Activated CD8-positive, alpha-beta T cell treated with anti-CD3 and anti-CD28 coated beads, Interleukin-2, amount 10 ng/mL, durations not matched to agents 7 days and 5 days (primary cell): ENCODE measurements at places on chromosomes 11 and 22. TPM values are rescaled to one million over a fixed set of nuclear protein-coding genes. Genes with fewer than 3 reads are reported as not detected.
A peak's percentile ranks its signal among the peaks of the same experiment; 100 is the strongest.

GRCh38 chr11:65903068-65903481, 2.9 kb upstream of the FOSL1 start:
- H3K36me3 ChIP-seq: no peaks in the 10 kb centered on the region
- H3K27me3 ChIP-seq: peaks cover 4% of the 10 kb centered on the region
- peak overlapping the region; percentile 46 for H3K27ac ChIP-seq
- DNase-seq: no peak
- H3K4me1 ChIP-seq: peaks cover 35% of the 10 kb centered on the region

- no peaks in the 10 kb centered on the region for H3K36me3 ChIP-seq
- no peak for DNase-seq
- H3K4me3 ChIP-seq: no peak overlapping the region
- peaks cover 2% of the 10 kb centered on the region for H3K27me3 ChIP-seq
These were observed 340.8 kb downstream of the CTTN start for GRCh38 chr11:70739091-70739490.

GRCh38 chr11:119937412-119937811, 200.5 kb downstream of the TRIM29 start:
- no peak for DNase-seq
- no peak overlapping the region for H3K4me3 ChIP-seq
- no peak overlapping the region for H3K27ac ChIP-seq
- peaks cover 5% of the 10 kb centered on the region for H3K27me3 ChIP-seq

DNA sequence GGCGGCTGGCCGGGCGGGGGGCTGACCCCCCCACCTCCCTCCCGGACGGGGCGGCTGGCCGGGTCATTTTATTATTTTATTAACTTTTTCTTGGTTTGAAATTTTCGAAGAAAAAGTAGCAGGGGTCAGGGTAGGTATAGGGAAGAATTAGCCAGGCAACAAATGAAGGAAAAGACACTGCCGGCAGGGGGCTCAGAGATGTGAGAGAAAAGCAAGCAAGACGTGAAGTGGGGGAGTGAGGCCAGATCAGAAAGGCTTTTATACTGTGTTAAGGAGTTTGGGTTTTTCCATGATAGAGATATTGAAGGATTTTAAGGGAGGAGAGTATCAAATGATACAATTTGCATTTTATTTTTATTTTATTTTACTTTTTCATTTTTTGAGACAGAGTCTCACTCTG, 19.0 kb downstream of the RNF214 start:
- DNase-seq: no peak
- no peak overlapping the region for H3K27ac ChIP-seq
- H3K27me3 ChIP-seq: no peaks in the 10 kb centered on the region
- H3K4me3 ChIP-seq: no peak overlapping the region

GRCh38 chr11:70397983-70398833, at the start of gene CTTN:
Gene CTTN, plus strand, starts transcription at chr11:70398529. Its CDS starts 8,769 bp downstream, at chr11:70407298.
- H3K27me3 ChIP-seq: peaks cover 59% of the 10 kb centered on the region
- H3K27ac ChIP-seq: peak within 1 kb of the TSS; percentile 61
- no peaks in the 10 kb centered on the region for H3K36me3 ChIP-seq

DNA sequence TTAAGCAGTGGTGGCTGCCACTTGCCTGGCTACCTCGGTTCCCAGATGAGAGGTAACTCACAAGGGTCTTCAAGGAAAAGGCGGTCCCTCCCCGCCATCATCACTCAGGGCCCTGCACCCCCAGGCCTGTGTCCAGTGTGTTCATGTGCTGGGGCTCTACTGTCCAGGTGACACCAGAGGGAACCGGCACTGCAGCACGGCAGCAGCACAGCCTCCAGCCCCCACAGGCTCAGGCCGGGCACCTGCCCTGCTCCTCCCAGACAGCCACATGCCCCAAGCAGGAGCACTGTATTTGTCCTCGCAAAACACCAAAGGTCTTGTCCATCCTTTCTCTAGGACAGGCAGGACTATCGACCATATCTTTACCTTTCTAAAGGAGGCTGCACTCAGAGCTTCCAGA, 982.1 kb downstream of the NTM start:
- H3K36me3 ChIP-seq: no peaks in the 10 kb centered on the region
- H3K4me3 ChIP-seq: no peak overlapping the region
- H3K27ac ChIP-seq: no peak overlapping the region
- peaks cover 9% of the 10 kb centered on the region for H3K4me1 ChIP-seq

DNA sequence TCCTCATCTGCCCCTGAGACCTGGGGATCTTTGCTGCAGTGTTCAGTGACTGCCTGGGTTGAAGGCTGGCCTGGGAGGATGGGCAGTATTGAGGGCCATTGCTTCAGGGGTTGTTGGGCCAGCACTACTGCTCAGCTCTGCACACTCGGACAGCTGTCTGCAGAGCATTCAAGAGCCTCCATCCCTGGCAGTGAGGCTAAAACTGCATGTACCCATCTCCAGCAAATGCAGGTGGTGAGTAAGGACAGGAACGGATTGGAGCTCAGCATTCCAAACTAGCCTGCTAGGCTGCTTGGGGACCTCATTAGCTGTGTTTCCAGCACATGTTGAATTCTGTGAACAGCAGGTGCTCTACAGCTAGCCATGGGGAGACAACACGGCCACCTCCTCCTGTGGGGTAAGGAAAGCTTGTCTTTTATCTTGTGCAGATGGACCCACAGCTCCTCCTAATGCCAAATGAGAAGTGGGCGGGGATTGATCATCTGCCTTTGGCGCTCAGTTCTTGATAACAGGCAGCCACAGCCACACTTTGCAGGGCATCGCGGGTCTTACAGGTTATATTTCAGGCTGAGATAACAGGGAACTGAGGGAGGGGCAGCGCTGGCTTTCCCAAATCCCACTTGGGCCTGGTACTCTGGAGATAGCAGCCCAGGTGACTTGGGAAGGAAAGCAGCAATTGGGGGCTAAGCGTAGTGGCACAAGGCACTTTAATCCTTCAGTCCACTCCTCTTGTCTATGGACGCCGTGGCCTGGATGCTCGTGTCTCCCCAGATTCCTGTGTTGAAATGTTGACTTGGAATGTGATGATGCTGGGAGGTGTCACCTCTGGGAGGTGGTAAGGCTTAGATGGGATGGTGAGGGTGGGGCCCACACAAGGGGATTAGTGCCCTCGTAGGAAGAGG, 254.5 kb upstream of the B3GAT1 start:
- no peak overlapping the region for H3K4me3 ChIP-seq
- peak; percentile 1 for DNase-seq
- no peaks in the 10 kb centered on the region for H3K36me3 ChIP-seq
- H3K27ac ChIP-seq: no peak overlapping the region

DNA sequence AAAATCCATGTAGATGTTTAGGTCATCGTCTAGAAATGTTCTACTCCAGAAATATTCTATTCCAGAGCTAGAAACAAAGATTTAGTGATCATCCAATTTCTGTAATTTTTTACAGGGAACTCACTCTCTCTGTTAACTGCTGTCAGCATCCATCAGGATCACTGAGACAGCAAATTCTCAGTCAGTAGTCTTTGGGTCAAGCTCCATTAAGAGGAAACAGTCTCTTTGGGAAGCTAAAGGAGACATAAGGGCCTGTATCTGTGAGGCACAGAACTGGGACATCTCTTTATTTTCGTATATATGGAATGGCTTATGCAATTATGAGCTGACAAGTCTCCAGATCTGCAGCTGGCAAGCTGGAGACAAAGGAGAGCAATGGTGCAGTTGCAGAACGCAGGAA, 48.3 kb downstream of the PIK3C2A start:
- no peak for DNase-seq
- no peak overlapping the region for H3K27ac ChIP-seq
- no peak overlapping the region for H3K4me3 ChIP-seq
- H3K27me3 ChIP-seq: no peaks in the 10 kb centered on the region

GRCh38 chr11:8232849-8233606, 30.6 kb downstream of the LMO1 start:
- H3K4me3 ChIP-seq: no peak overlapping the region
- DNase-seq: no peak
- peaks cover 4% of the 10 kb centered on the region for H3K4me1 ChIP-seq
- H3K27me3 ChIP-seq: no peaks in the 10 kb centered on the region
- H3K27ac ChIP-seq: no peak overlapping the region

- H3K27ac ChIP-seq: no peak overlapping the region
- no peaks in the 10 kb centered on the region for H3K4me1 ChIP-seq
- H3K4me3 ChIP-seq: no peak overlapping the region
- no peaks in the 10 kb centered on the region for H3K36me3 ChIP-seq
- DNase-seq: no peak
- no peaks in the 10 kb centered on the region for H3K27me3 ChIP-seq
These were observed 508.4 kb upstream of the LUZP2 start for GRCh38 chr11:23988381-23989006.

GRCh38 chr22:24310969-24311368, 40.3 kb downstream of the SPECC1L start:
- H3K4me3 ChIP-seq: no peak overlapping the region
- no peak for DNase-seq
- no peak overlapping the region for H3K27ac ChIP-seq
- H3K27me3 ChIP-seq: no peaks in the 10 kb centered on the region
- peaks cover 22% of the 10 kb centered on the region for H3K4me1 ChIP-seq

DNA sequence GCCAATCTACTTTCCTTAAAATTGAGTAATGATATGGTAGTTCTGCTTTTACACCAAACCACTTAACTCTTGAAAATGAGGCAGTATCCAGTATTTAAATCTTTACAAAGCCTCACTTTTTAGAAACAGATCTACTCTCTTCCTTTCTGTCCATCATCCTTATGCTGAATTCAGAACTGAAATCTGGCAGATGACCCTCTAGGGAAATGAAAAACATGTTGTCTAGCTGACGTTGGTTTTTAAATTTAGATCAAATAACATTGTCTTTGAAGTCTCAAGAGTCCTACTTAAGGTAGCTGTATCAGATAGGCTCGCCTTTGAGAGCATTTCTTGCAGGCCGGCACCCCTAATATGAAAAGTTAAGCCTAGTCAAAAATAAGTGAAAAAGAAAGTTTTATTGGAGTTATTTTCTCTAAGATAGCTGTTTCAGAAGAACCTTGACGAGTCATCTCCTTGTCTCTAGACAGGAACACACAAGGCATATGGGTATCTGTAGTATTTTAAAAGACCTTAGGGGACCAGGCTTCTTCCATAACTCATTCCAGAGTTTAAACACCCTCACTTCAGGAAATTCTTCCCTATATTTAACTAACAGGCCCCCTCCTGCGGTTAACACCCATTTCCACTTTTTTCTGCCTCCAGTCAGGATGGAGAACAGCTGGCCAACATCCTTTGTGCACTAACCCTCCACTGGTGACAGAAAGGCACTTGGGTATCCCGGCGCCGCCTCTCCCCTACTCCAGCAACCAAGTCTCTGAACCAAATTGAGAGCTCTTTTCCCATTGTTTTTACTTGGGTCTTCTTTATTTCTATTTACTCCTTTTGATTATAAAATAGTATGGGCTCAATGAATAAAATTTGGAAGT, 81.2 kb downstream of the WNT11 start:
- H3K4me1 ChIP-seq: no peaks in the 10 kb centered on the region
- no peak for DNase-seq
- no peaks in the 10 kb centered on the region for H3K27me3 ChIP-seq
- no peak overlapping the region for H3K4me3 ChIP-seq
- no peaks in the 10 kb centered on the region for H3K36me3 ChIP-seq

- peaks cover 11% of the 10 kb centered on the region for H3K27me3 ChIP-seq
- no peak overlapping the region for H3K27ac ChIP-seq
These were observed 243.6 kb upstream of the SORL1-AS1 start for GRCh38 chr11:121696177-121696871.

ZC3H12C gene
- 0.18 TPM for total RNA-seq

PTPRCAP gene
- 445 TPM for total RNA-seq

PARVG gene
- 186 TPM for total RNA-seq
